ENCODE measurements at places on chromosomes 6 and 20.

DNA sequence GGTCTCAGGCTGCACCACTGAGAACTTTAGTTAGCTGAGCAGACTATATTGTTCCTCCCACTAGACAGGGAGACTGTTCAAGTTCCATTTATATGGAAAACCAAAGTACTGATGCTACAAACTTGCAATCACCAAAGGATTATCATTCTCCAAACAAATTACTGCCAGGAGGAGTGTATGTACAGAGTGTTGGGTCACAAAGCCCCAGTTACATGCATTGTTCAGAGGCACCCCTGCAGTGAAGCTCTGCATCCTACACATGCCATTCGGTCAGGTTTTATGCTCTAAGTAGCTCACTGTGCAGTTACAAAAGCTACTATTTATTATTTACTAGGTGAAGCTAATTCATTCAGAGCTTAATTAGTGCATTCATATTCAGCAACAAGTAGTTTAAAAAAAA, 75.8 kb downstream of the SMLR1 start:
- no peak for DNase-seq

DNA sequence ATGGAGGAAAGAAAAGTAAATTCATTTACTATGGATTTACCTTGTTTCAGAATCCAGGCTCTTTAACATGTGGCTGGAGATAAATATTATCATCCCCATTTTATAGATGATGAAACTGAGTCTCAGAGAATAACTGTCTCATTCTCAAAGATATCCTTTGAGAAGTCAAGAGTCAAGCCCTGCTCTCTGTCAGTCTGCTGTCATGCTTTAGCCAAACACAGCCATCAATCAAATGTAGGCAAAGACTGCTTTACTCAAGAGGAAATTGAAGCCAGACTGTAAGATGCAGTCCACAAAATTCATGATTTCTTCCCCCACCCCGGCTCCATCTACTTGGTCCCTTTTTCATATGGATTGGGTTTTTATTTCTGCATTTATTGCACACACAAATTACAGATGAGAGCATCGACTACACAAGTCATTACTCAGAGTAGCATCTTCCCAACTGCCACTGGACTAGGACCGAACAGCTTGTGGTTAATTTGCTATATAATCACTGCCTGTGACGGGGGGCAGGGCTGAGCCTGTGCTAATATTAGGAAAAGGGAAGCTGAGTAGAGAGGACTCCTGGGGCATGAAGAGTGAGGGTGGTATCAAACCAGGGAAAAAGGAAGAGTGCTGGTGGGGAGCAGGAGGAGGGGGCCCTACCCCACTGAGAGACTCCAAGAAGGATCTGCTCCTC, 102.7 kb upstream of the TOP1 start:
- DNase-seq = no peak

DNA sequence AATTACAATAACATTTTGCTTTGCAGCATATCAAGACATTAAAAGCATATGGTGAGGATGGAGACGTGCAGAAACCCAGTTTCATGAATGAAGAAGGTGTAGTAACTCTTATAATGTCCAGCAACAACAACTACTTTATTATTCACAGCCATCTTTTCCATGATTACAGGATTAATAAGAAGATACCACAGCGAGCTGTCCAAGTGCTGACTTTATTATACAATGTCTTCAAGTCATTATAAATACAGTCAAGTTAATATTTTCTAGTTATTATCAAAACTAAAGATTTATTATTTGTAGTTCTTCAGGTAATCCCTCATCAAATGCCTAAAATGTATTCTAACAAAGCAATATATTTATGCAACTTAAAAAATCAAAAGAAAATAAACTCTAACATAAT, 2.5 kb upstream of the KHDRBS2 start:
- DNase-seq = no peak

- DNase-seq = no peak
Measured at GRCh38 chr6:63268574-63268973, 51.2 kb downstream of the LGSN start.

DNA sequence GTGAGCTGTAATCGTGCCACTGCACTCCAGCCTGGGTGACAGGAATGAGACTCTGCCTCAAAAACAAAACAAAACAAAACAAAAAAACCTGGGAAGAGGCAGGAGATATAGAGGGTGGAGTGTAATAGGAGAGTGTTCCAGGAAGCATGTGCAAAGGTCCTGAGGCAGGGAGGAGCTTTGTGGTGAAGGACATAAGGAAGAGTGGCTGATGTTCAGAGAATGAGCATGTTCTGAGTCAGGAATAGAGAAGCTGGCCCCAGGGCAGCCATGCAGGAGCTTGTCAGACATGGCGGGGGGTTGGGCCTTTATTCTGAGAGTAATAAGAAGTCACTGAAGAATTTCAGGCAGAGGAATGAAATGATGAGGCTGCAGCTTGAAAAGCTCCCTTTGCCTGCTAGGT, 337.0 kb downstream of the CDH26 start:
- DNase-seq = no peak

DNA sequence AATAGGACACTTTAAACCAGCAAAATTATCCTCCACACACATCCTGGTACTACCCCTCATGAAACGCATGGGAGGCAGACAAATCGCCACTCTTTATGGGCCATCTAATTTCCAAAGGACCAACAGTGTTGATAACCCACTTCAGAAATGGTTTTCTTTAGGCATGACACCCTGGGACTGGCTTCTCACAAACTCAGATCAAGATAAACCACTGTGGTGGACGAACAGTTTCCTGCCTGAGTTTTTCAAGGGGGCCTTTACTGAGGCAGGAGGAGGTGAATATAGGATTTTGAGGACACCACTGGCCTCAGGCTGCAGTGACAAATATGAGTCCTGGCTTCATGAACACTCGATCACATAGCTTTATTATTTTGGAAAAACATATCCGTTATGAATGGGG, 26.0 kb downstream of the TRAM2 start:
- no peak for DNase-seq

All from fibroblast of skin of left quadriceps (primary cell).